Daoy (cell line): ENCODE measurements at places on chromosomes 16 and 17. TPM values are rescaled to one million over a fixed set of nuclear protein-coding genes. Genes with fewer than 3 reads are reported as not detected.

DNA sequence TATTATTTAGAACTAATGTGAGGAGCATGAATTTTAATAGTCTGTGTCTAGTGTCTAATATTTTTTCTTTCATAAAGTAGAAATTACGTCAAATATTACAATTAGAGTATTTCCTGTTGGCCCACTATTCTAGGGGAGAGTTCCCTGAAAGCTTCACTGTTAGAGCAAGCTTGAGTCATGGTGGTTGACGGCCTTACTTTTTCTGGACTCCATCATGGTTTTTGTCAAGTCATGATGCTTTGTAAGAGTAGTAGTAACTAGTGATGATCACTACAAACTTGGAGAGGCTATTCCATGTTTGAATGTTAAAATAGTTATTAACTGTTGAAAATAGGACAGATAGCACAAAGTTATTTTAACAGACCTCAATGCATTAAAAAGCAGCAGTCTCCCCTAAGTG lies 1.7 kb downstream of the PSMD11 start:
- peak; percentile 44 for DNase-seq

DNA sequence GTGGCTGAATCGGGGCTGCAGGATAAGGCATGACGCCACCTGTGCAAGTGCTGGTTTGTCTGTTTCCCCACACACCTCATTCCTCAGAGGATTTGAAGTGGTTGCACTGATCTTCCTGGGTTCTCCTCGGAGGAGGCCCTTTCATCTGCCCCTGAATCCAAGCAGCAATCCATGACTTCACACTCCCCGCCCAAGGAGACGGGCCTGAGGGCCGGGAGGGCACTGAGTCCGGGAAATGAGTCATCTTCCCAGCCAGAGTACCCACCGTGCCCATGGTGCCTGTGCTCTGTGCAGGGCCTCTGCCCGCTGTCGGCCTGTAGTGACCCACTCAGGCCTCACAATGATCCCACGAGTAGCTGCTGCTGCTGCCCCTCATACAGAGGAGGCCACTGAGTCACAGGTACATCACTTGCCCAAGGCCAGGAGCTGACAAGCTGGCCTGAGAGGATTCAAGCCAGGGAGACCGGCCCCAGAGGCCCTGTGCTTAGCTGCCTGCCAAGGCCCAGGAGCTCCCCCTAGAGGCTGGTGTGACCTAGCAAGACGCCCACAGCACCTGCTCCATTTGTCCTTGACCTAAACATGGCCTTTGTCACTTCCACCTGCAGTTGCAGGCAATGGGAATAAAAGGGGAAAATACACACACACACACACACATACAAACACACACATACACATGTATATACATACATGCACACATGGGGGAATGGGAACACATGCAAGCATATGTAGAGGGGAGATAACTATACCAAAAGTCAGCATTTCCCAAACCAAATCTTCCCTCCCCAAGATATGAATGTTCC lies 240.0 kb downstream of the C16orf95 start:
- peak; percentile 76 for DNase-seq

GRCh38 chr17:41910701-41911391 lies 7.9 kb downstream of the ACLY start:
- DNase-seq: peak; percentile 99

DNA sequence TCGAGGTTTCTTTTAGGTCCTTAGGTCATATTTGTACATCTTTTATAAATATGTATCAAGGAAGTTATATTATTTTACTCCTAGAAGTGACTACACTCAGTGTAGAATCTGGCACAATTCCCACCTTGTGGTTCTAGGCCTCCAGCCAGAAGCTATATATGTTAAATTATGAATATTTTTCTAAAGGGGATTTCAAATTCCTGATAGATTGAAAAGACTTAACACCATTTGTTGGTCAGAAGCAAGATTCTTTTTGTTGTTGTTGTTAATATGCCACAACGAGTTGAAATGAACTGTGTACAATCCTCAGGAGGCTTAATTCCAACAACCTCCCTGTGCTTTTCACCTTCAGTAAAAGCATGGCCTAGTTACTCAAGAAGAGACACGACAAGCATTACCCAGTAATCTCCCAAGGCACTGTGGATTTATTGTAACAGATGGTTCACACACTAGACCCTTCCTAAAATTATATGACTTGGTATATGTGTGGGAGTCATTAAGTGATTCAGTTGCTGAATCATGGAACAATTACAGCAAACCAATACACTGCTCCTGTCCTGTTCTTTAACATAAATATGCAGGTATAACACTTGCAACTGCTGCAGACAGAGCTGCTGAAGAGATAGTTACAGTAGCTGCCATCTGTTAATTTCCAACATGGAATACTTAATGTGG lies 964.4 kb upstream of the GOT2 start:
- no peak for DNase-seq

DNA sequence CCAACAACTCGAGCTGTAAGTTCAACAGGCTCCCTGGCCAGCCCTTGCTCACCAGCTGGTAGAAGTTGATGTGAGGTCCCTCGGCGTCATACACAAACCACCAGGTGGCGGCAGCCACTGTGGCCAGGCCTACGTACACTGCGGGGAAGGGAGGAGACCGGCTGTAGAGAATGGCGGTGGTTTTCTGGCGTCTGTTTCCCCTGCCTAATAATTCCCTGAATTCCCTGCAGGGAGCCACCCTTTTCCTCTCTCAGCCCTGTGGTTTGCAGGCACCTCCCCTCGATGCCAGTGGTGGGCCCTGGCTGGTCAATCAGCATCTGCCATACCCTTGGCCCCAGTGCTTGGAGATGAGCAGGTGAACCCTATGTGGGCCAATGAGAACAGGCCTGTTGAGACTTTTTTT lies 18.9 kb upstream of the P2RX1 start:
- DNase-seq: peak; percentile 79

The KRT28 gene
- total RNA-seq: not detected in 2 replicates

The SPN gene
- 0.40 and 0.89 TPM in 2 replicates for total RNA-seq

The TRIM65 gene
- 15.6 and 24.1 TPM in 2 replicates for total RNA-seq
